G401 (cell line): ENCODE measurements at places on chromosomes 5 and 9.

DNA sequence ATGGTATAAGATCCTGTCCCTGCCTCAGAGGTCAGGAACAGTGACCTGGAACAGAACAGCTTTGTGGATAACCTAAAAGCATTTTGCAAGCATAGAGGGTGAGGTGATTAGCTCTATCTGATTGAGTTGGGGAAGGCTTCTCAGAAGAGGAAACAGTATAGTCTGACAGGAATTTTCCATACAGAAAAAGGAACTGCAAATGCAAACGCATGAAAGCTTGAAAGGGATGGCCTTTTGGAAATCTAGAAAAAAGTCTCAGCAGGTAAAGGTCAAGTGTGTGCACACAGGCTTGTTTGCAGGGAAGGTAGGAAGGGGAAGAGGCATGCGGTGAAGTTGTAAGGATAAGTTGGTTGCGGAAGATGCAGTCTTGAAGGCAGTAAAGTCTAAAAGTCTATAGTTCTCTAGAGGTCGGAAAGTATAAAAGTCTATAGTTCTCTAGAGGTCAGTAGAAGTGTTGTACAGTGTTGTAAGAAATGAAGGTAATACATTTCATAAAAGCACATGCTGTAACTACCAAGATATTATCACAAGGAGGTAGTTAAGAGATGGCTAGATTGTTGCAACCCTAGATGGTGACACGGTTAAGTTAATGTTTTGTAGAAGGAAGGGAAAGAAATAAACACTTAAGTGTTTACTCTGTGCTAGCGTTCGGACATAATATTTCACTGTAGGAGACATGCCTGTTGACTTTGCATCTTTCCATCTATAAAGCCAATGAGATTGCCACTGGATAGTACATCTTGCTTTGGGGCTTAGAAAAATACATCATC is 16.7 kb upstream of the HSPB3 start:
- no peak for DNase-seq

GRCh38 chr5:98767581-98767980 is 5.9 kb upstream of the RGMB start:
- no peak for DNase-seq

GRCh38 chr5:56208681-56209080 is 24.4 kb downstream of the ANKRD55 start:
- DNase-seq = no peak

DNA sequence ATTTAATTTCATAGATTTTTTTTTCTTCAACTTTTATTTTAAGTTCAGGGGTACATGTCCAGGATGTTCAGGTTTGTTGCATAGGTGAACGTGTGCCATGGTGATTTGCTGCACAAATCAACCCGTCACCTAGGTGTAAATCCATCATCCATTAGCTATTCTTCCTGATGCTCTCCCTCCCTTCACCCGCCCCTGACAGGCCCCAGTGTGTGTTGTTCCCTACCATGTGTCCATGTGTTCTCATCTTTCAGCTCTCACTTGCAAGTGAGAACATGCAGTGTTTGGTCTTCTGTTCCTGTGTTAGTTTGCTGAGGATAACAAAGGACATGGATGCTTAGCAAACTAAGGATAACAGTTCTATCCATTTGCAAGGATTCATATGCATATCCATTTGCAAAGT is 209.1 kb upstream of the ADCY2 start:
- DNase-seq = no peak

DNA sequence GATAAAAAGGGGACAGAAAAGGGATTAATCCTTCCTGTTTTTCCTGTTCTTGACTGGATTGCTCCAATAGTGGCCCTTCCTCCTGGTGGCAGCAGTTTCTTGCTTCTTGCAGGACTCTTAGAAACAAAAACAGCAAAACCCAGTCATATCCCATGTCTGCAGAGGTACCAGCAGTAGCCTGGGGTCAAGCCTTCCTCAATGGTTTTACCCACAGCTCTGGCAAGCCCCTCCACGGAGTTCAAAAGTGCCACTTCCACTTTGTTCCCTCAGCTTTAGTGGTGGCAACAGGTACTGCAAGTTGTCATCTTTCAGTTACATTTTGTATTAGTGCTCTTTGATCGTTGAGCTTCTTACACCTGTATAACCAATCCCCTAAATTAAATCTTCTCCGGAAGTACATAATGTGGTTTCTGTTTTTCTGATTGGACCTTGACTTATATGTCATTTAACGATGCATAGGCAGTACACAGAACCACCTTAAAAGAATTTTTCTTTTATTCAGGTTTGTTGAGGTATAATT is 8.7 kb upstream of the RANBP6 start:
- DNase-seq = no peak

DNA sequence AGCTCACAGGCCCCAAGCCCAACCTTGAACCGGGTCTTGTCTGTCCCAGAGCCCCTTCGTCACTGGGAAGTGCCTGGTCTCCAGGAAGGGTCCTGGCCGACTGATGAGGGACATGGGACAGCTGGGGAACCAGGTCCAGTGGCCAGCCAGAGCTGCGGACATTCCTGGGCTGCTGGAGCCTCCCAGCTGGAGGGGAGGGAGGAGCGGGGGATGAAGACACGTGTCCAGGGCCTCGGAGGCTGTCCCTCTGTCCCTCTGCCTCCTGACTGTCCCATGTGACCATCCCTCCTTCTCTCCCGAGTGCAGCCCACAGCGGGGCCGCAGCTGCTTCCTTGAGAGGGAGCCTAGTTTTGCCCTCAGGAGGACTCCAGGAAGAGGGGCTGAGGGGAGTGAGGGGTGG is 41.7 kb upstream of the UBAC1 start:
- no peak for DNase-seq

- DNase-seq = peak; percentile 37
Observed at GRCh38 chr5:79834098-79834753, 144.6 kb downstream of the CMYA5 start.

DNA sequence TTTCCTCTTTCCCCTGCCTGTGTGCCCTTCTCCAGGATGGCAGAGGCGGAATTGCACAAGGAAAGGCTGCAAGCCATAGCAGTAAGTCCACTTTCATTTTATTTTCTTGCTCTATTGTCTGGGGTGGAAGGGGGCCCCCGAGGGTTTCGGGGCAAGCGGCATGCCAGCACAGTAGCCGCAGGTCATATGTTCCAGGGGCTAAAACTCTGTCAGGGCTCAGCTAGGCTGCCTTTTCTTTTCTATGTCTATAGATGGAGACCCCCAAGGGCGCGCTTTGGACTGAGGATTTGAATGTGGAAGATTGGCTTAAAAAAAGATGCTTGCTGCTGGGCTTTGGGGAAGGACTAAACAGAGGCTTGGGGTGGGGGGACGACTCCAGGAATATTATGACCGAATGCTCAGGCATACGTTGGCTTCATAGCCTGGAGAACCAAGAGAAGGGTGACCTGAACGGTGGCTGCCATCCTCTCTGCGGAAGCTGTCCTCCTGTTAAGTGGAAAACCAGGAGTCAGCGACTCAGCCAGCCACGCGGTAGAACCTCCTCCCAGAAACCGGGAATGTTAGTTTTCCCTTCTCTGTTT is 545 bp downstream of the PALM2AKAP2 start:
- DNase-seq = no peak

- no peak for DNase-seq
Observed at GRCh38 chr5:68771732-68772131, 322.1 kb upstream of the SLC30A5 start.

GRCh38 chr5:14672082-14672481 is 7.6 kb downstream of the OTULIN start:
- DNase-seq = no peak

DNA sequence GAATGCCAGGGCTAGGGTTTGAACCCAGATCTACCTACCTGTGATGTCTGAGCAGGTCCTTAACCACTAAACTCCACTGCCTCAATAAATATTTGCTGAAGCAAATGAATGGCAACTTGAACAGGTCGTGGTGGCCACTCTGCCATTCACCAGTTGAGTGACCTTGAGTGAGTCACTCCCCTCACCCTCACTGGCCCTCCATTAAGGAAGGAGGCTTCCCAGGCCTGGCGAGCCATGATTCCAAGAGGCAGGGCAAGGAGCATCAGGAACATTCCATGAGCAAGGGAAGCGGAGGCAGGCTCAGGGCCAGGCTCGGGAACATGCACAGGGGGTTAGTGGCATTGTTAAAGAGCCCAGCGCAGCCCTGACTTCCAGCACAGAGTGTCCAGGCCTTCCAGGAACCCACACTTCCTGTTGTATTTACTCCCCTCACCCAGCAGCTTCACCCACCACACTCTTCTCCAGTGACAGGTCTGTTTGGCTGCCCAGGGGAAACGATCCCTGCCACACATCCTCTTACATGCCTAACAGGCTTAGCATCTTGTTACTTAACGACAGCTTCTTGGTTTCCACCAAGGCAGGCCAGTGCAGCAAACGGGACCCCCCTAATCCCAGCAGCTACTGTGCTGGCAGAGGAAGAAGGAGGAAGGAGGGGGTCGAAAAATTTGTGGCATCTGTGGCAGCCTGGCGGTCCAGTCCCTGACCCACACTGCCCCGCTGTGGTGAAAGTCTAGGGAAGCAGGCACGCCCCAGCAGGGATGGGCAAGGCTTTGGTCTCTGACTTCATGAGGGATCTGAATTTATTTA is 43.7 kb upstream of the TTC1 start:
- DNase-seq = peak; percentile 42

DNA sequence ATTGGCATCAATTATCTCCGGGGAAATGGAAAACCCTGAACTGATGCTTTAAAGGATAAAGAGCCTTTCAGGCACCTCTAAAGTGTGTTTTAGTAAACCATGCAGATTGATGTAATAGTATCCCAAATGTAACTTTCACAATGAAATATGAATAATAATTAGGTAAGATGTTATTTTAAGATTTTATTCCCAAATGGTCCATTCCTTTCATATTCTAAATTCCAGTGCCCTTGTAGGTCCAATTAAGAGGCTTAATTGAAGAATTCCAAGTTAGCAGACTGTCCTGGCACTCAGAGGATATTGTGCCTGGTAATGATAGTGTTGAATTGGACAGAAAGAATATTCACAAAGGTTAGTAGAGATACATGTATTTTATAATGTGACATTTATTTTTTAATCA is 352.5 kb upstream of the NUDT12 start:
- peak; percentile 29 for DNase-seq

DNA sequence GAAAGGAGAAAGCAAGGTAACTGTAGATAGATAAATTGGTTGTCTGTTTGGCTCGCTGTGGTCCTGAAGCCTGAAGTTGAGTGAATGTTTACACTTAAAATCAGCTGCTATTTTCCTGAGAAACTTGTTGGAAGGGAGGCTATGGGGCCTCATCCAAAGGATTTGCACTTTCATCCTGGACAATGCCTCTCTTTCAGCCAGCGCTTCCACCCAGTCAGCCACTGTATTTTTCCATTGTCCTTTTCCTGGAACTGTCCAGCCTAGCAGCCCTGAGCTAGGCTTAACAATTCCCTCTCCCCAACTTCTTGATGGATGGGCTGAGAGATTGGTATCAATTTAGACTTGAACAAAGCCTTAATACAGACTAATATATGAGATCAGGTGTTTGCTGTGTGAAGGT is 429.2 kb downstream of the DMAC1 start:
- DNase-seq = no peak

GRCh38 chr5:163821142-163821541 is 315.7 kb downstream of the MAT2B start:
- no peak for DNase-seq
